ENCODE measurements at places on chromosomes 1 and 21.

DNA sequence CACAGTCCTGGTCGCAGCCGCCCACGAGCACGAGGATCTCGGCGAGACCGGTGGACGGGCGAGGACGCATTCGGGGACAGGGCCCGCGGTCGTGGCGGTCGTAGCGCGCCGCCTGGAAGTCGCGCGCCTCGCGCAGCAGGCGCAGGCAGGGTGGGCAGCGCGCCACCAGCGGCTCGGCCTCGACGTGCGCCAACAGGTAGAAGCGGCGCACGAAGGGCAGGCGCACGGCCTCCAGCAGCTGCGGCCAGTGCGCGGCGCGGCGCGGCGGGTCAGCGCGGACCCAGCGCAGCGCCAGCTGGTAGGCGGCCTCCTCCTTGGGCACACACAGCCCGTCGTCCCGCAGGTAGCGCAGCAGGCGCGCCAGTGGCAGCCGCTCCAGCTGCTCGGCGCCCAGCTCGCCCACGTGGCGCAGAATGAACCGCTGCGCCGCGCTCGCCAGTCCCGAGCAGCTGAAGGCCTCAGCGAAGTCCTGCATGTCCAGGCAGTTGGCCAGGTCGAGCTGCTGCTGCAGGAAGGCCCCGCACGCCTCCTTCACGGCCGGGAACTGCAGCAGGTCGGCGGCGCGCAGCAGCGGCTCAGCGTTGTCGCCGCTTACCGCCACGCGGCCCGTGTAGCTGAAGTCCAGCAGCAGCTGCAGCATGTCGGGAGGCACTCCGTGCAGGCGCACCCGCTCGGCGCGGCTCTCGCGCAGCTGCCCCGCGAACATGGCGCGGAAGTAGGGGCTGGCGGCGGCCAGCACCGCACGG is 573 bp downstream of the KLHL21 start:
- DNase-seq, result peak; percentile 60

GRCh38 chr1:2251786-2252185 is 23.7 kb downstream of the SKI start:
- no peak for DNase-seq

GRCh38 chr1:111032295-111032897 is 68.7 kb upstream of the LRIF1 start:
- peak; percentile 52 for DNase-seq

DNA sequence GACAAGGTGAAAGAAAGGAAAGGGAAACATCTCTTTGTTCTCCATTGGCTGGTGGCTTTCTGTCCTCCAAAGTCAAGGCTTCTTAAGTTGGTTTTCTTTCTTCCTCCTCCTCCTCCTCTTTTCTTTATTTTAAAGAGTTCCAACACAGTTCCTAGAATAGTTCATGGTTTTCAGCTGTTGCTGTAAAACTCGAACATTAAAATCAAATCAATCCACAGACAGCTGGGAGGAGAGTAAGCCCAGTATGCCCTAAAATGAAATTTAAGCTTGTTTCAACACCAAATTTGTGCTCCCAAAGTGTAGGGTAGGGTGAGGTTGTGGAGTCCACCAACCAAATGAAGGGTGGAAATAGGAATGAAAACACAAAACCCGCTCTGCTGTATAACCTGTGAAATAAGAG is 10.5 kb upstream of the CPLANE2 start:
- DNase-seq, result no peak

DNA sequence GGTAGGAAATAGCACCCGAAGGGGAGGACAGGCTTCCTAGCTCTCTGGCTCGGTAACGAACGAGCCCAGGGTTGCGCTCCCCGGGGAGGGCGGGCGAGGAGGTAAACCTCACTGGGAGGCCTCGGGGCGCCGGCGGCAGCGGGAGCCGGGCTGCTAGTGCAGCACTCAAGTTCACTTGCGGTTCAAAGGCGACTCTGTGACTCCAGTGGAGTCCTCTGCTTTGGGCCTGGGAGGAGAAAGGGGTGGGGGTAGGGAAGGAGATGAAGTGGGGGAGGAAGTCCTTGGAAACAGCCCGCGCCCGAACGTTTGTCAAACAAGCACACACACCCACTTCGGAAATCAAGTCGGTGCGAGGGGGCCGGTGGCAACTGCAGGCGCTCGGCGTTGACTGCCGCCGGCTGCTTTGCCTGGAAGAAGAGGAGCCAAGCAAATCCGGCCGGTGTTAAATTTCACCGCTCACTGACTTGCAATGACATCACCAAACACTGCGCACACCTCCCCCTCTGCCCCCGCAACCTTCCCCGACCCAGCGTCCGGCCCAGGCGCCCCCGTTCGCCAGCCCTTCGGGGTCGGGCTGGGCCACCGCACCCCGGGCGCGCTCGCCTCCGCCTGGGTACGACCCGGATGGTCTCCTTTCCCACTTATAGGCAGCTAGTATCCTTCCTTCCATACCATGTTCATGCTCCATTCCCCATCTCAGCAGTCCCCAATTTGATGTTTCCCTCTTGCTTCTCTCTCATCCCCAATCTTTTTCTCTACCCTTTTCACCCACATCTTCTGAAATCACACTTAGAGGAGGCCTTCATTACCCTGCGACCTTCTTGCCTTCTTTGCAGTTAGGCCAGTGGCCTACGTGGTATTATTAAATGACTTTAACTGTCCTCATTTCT is at the start of gene COL24A1:
Gene COL24A1 (minus strand): TSS at position 207 of the 890 bp plus-strand sequence. CDS start 376 bp downstream, outside the sequence.
- peak; percentile 43 for DNase-seq

GRCh38 chr1:185453496-185454192 is 136.6 kb upstream of the IVNS1ABP start:
- DNase-seq, result no peak

DNA sequence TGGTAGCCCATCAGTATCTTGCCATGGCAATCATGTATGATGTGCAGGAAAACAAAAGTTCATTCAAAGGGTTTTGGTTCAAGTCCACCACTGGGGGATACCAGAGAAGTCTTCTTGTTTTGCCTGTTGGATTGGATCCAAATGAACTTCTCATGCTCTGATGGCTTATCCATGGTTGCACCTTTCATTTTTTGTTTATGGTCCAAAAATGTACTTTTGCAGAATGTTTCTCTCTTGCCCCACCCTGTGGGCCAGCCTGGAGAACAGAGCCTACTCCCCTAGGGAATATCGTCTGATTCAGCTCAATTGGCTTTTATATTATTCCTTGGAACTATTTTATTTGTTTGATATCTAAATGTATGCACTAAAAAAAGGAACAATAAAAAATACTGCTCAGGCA is 20.1 kb upstream of the CLCA1 start:
- peak; percentile 13 for DNase-seq

- DNase-seq, result no peak
These were observed 11.7 kb downstream of the CNIH4 start for GRCh38 chr1:224368409-224368808.

DNA sequence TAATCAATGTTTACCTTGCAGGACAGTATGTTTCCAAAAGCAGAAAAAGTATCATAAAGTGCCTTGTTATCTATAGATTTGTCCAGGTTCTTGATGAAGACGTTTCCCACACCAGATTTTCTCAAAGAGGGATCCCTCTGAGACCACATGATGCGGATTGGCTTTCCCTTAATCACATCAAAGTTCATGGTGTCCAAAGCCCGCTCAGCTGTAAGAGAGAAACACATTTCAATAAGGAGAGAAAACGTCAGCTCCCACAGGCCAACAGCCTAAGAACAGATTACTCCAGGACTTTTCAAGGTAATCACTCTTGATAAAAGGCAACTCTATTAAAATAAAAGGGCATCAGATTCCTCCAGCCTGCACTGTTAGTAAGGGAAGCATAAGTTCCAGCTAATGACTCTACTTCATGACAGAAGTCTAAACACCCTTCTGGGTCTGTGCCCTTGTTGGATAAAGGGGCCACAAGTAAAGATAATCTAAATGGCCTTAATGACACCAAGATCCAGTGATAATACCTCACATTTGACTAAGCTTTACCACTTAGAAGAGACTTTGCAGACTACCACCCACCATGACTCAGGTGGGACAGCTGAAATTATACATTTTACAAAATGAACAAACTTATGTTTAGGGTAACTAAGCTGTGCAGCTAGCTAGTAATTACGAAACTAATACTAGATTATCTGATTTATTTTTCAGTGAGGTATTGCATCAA is 4.1 kb downstream of the PABPC4 start:
- DNase-seq, result no peak

GRCh38 chr21:38234395-38235142 is 22.2 kb upstream of the KCNJ15 start:
- no peak for DNase-seq

- DNase-seq, result no peak
These were observed 35.6 kb upstream of the NEK7 start for GRCh38 chr1:198121056-198121826.

GRCh38 chr1:31261916-31262315 is 22.2 kb upstream of the NKAIN1 start:
- no peak for DNase-seq

DNA sequence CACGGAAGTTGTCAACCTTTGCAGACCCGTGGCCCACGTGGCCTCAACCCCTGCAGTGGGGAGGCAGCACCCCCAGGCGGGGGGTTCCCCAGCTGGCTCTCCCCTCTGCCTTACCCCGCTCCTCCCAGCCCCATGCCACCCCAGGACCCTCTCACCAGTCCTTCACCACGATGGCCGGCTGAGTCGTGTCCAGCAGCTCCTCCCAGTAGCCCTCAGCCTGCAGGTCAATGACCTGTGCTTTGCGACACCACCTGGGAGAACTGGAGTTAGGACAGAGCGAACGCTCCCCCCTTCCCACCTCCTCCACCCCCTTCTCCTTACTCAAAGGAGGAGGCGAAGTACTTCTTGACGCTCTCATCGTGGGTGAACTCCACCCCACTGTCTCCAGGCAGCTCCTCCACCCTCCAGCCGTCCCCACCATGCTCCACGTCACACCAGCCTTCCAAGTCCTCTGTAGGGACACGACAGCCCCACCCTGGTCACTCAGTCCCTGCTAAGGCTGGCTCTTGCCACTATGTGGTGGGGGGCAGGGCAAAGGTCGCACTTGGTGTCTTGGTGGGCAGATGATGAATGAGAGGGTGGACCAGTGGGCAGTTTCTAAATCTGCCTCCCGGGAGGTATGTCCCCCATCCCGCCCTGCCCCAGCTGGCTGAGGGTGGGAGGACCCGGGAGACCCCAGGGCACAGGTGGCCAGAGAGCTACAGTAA is 4.5 kb downstream of the FBXO2 start:
- no peak for DNase-seq

GRCh38 chr1:47192458-47193384 is 2.9 kb upstream of the PDZK1IP1 start:
- peak; percentile 90 for DNase-seq

DNA sequence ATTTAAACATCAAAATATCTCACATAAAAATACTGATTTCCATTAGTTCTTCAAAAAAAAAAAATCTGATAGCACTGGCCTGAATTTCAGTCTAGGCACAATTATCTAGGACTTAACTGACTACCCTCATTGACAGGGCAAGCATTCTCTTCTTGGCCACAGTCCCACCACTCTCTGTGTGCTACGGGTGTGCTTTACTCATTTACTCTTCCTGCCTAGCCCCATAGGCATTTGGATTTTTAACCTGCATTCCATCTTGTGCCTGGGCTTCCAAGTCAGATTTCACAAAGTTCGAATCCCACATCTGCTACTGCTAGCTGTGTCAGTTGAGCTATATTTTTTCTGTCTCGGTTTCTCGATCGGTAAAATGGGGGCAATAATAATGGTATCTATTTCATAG is 38.0 kb downstream of the PTPN14 start:
- DNase-seq, result no peak

DNA sequence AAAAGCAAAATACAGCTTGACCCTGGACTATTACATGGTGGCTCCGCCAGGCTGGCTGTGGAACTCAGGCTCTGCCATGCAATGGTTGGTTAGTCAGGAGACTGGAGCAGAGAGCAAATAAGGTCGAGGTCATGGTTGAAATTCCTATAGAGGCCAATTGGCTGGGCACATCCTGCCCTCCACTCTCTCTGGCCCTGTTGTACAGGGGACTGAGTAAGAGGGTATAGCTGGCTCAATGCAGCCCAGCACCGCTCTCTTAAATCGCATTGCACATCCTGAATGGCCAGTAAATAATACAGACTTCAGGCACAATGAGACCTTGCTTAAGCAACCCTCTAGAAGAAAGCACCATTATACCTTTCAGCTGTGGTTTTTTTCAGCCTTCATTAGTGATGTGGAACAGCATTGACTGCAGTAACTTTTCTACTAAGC is 59.3 kb upstream of the PPP2R5A start:
- no peak for DNase-seq

DNA sequence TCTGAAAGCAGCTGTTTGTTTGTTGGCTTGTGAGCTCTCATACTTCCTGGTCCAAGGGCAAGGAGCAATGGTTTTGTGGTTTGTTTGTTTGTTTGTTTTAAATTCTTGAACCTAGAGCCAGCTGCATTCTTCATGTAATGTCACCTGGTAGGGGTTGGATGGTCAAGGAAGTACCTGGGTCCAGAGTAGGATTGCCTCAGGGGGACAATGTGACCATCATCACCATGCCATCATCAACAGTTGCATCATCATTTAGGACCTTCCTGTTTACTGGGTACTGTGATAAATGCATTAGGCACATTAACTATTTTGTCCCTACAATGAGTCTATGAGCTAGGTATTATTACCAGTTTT is 14.7 kb upstream of the MYOG start:
- no peak for DNase-seq

DNA sequence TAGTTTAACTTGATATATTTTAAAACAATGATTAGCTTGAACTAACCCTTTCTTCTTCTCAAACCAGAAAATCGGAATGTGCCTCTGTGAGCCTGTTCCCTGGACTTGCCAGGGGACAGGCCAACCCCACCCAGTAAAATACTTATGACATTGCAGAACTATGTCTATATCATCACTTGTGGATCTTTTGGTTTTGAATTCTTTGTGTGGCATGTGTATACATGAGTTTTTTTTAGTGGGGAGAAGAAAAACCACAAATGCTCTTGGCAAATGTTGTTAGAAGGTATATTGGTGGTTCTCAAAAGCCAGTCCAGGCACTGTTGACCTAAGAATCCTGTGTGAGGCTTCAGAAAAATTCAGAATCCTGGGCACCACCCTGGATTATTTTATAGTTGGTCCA is 347.4 kb downstream of the SIPA1L2 start:
- DNase-seq, result no peak

- DNase-seq, result peak; percentile 32
These were observed 15.7 kb upstream of the FGR start for GRCh38 chr1:27650539-27651175.

- no peak for DNase-seq
These were observed 244.0 kb upstream of the VAMP3 start for GRCh38 chr1:7526867-7527732.

- DNase-seq, result no peak
These were observed 18.0 kb upstream of the RCSD1 start for GRCh38 chr1:167611983-167612382.

- DNase-seq, result no peak
These were observed 29.4 kb upstream of the SOD1 start for GRCh38 chr21:31629972-31630711.

- no peak for DNase-seq
These were observed 149.9 kb upstream of the CAMK1G start for GRCh38 chr1:209433649-209434031.

- no peak for DNase-seq
These were observed 58.3 kb upstream of the HAO2 start for GRCh38 chr1:119310301-119310700.

All from common myeloid progenitor, CD34-positive (primary cell).